ENCODE measurements at places on chromosomes 3 and 15. TPM values are rescaled to one million over a fixed set of nuclear protein-coding genes. Genes with fewer than 3 reads are reported as not detected.

- H3K27ac ChIP-seq = no peak overlapping the region
- no peaks in the 10 kb centered on the region for H3K27me3 ChIP-seq
- peaks cover 5% of the 10 kb centered on the region for H3K4me1 ChIP-seq
- no peaks in the 10 kb centered on the region for H3K36me3 ChIP-seq
Measured at GRCh38 chr3:46553154-46553553, 12.9 kb downstream of the LRRC2 start.

DNA sequence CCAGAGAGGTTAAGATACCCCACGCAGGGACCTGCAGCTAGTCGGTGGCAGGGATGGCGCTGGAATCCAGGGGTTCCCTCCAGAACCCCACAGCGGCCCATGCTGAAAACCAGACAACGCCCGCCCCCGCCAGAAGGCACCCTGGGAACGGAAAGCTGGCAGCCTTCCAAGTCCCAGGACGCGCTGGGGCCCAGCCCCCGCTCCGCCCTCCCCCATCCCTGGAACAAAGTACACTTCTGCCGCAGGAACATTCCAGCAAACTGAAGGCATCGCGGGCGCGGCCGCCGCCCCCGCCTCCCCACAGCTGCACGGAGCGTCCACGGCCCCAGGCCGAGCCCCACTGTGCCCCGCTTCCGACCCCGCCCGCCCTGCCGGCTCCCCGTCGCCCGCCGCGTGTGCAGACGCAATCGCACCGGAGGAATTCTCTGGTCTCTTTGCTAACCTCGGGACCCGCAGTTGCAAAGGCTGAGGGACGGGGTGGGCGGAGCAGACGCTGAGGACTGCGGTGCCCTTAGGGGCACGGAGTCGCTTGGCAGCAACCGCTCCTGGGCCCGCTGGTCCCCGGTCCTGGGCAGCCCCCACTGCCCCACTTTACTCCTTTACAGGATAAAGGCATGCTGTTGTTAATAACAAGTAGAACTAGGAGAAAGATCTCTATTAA, 44.8 kb upstream of the RNU6-1 start:
- no peaks in the 10 kb centered on the region for H3K27me3 ChIP-seq
- peak; percentile 26 for DNase-seq
- peak overlapping the region; percentile 28 for H3K4me3 ChIP-seq
- H3K36me3 ChIP-seq = no peaks in the 10 kb centered on the region
- H3K27ac ChIP-seq = no peak overlapping the region
- no peaks in the 10 kb centered on the region for H3K4me1 ChIP-seq

DNA sequence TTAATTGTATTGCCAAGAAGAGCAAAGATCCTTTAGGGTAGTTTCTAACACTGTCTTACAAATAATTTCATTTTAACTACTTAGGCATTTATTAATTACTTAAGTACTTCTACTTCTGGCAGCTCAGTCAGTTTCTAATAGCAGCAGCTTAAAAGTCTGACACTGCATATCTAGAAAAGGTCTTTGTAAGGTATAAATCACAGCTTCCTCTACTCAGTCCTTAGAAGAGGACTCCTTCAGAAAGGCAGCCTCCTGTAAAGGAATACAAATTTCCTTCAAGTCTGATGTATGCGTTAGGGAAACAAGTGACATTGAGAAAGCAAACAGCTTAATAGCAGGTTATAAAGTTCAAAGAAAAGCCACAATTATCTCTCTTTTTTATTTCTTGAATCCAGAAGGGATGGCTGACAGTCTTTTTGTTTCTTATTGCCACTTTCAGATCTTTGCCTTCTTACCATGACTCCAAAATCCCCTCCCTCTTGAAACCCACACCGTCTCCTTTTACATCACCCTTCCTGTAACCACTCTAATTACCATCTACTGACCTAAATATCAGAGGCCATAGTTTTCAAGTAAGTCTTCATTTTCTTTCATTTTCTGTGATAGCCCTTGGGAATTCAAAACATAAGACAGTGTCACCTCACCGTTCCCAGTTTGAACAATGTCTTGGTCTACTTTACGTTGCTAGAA, 109.5 kb downstream of the CGGBP1 start:
- H3K27me3 ChIP-seq = peaks cover 3% of the 10 kb centered on the region
- H3K4me3 ChIP-seq = no peak overlapping the region
- H3K36me3 ChIP-seq = no peaks in the 10 kb centered on the region
- no peak for DNase-seq
- no peak overlapping the region for H3K27ac ChIP-seq

DNA sequence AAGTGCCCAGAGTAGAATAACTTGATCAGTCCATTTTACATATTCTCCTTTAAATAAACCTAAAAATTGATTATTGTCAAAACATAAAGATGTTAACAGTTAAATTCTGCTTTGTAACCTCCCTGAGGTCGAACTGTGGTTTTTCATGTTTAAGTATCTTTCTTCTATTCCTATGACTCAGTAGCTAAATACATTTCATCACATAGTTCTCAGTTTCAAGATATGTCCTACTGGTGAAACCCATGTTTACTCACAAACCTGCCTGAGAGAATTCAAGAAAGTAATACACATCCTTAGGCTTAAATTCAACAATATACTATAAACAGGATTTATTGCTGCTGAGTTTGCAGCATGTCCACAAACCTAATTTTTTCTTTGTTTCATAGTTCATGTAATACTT, 692.9 kb downstream of the ZPLD1 start:
- H3K27me3 ChIP-seq = no peaks in the 10 kb centered on the region
- no peaks in the 10 kb centered on the region for H3K36me3 ChIP-seq
- H3K4me1 ChIP-seq = no peaks in the 10 kb centered on the region
- no peak overlapping the region for H3K27ac ChIP-seq
- DNase-seq = no peak
- H3K4me3 ChIP-seq = no peak overlapping the region

- DNase-seq = no peak
- no peaks in the 10 kb centered on the region for H3K4me1 ChIP-seq
- H3K4me3 ChIP-seq = no peak overlapping the region
- H3K27ac ChIP-seq = no peak overlapping the region
- no peaks in the 10 kb centered on the region for H3K27me3 ChIP-seq
Measured at GRCh38 chr15:39511916-39512260, 69.0 kb upstream of the THBS1 start.

- H3K36me3 ChIP-seq = no peaks in the 10 kb centered on the region
- H3K27ac ChIP-seq = peak overlapping the region; percentile 11
- peak overlapping the region; percentile 37 for H3K4me3 ChIP-seq
- DNase-seq = peak; percentile 65
Measured at GRCh38 chr3:46558184-46559043, 7.7 kb downstream of the LRRC2 start.

DNA sequence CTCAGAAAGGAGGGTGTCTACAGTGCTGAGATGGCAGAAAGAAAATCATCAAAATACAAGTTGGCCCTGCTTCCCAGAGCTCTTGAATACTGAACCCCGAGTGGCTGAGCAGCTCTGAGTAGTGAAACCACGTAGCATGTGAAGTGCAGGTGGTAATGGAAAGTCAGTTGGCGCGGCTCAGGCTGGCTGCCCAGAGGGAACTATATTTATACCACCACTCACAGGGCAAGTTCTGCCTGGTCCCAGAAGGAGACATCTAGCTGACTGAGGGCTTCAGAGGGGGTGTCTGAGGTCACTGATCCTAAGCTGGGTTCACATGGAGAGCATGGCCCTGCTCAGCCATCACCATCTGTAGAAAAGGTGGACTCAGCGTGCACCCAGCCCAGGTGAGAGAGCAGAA, 129.6 kb upstream of the AGBL1 start:
- no peak overlapping the region for H3K27ac ChIP-seq
- H3K36me3 ChIP-seq = no peaks in the 10 kb centered on the region
- H3K4me1 ChIP-seq = no peaks in the 10 kb centered on the region
- no peak overlapping the region for H3K4me3 ChIP-seq

DNA sequence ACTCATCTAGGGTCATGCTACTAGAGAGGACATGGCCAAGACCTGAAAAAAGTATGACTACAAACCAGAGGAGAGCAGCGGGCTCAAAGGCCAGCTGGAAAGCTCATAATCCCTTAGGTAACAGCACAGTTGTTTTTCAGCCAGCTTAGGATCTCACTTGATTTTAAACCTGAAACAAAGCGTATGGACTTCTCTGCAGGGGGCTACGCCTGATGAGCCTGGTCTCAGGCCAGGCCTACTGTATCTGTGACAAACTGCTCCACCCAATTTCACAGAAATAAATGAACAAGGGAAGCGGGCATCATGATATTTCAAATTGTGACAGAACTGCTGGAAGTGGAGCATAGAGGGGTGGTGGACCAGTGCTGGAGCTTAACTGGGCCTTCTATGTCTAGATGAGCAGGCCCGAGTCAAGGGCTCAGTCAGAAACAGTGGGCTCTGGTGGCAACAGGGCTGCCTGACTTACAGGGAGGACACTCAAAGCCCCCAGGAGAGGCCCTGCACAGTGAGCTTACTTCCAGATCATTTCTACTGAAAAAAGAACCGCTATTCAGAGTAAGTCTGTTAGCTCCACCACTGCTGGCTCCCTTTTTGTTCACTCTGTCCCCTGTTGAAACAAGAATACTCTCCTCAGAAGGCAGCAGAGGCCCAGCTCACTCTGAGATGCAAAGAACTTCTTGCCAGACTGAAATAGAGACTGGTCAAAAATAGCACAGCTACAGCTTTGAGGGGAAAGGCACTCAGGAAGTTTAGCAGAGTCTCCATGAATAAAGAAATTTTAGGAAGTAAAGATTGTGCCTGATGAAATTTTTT, 47.0 kb downstream of the LRIG1 start:
- H3K27me3 ChIP-seq = no peaks in the 10 kb centered on the region
- no peak overlapping the region for H3K4me3 ChIP-seq
- H3K27ac ChIP-seq = no peak overlapping the region
- H3K36me3 ChIP-seq = no peaks in the 10 kb centered on the region
- no peaks in the 10 kb centered on the region for H3K4me1 ChIP-seq

DNA sequence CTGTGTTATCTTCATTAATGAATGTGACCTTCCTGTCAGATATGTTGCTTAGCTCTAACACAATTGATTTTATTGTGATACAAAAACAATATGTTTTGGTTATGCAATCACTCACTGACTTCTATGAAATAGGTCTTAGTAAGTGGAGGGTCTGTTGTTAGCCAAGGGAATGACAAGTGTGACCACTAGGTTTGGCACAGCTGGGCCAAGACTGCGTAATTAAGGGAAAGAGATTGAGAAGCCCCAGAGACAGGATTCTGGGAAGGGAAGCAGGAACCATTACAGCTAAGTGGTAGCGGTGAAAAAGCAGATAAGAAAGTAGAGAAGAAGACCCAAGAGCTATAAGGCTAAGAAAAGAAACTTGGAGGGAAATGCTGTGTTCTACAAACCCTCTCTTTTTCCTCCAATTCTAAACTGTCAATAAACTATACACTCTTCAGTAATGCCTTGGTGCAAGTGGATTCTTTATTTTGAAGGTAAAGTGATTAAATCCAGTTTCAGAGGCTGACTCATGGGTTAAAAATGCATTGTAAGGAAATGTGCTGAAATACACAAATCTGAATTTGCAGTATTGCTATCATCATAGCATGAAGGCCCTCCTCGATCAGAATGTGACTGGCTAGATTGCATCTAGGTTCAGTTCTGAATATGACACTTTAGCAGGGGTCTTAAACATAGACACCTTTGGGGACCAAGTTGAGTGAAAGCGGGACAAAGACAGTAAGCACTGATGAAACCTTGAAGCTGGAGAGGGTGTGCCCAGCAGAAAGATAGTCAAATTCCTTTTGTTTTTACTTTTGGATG, 26.1 kb downstream of the KCNMB2 start:
- no peak for DNase-seq
- no peaks in the 10 kb centered on the region for H3K4me1 ChIP-seq
- no peak overlapping the region for H3K27ac ChIP-seq
- H3K4me3 ChIP-seq = no peak overlapping the region
- H3K36me3 ChIP-seq = no peaks in the 10 kb centered on the region

- DNase-seq = no peak
- H3K36me3 ChIP-seq = no peaks in the 10 kb centered on the region
- no peaks in the 10 kb centered on the region for H3K27me3 ChIP-seq
- no peak overlapping the region for H3K4me3 ChIP-seq
Measured at GRCh38 chr15:51270706-51271105, 67.7 kb downstream of the CYP19A1 start.

DNA sequence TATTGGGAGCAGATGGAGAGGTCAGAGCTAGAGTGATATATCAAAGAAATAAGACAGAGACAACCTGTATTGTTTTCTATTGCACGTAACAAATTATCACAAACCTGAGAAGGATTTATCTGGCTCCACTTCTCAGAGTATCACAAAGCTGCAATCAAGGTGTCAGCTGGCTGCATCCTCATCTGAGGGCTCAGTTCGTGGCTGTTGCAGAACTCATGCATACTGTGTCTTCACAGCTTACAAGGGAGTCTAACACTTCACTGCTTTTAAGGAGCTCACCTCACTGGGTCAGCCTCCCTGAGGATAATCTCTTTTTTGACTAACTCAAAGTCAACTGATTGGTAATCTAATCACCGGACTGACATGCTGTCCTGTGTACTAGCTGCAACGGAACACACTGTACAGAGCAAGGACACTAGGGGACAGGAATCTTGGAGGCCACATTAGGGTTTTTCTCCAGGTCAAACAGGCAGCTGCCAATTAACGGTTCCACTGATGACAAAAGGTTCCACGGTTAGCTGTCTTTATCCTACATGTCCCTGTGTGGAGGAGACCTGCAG, 1006.8 kb upstream of the SEMA6D start:
- no peaks in the 10 kb centered on the region for H3K36me3 ChIP-seq
- no peak overlapping the region for H3K27ac ChIP-seq
- no peaks in the 10 kb centered on the region for H3K4me1 ChIP-seq
- H3K27me3 ChIP-seq = no peaks in the 10 kb centered on the region
- no peak overlapping the region for H3K4me3 ChIP-seq

- H3K36me3 ChIP-seq = no peaks in the 10 kb centered on the region
- no peaks in the 10 kb centered on the region for H3K27me3 ChIP-seq
- no peak overlapping the region for H3K4me3 ChIP-seq
- DNase-seq = peak; percentile 36
- H3K27ac ChIP-seq = no peak overlapping the region
- H3K4me1 ChIP-seq = peaks cover 35% of the 10 kb centered on the region
Measured at GRCh38 chr3:42535981-42536784, 33.7 kb downstream of the VIPR1 start.

DNA sequence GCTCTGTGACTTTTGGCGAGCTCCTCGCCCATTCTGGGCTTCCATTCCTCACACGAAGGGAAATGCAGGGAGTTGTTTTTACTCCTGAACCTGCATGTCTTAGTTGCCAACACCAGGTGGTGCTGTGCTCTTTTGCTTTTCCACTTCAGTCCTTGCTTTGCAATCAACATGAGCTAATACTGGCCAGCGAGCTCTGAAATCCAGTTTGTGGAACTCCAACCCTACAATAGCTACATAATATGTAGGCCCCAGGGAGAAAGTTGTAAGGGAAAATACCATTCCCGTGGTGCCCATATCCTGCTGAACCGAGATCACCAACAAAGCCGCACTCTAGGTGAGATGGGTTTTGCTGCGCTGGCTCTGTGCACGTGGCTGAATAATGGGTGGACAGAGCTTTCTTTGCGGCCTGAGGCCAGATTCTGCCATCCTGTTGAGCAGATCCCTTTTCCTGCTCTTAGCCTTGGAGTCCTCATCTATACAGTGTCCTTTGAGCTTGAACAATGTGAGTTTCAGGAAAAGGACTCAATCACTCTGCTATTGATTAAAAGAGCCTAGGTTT, 25.0 kb downstream of the LSM3 start:
- no peak for DNase-seq
- H3K27me3 ChIP-seq = no peaks in the 10 kb centered on the region
- H3K27ac ChIP-seq = no peak overlapping the region
- H3K36me3 ChIP-seq = no peaks in the 10 kb centered on the region
- H3K4me1 ChIP-seq = no peaks in the 10 kb centered on the region

- H3K4me3 ChIP-seq = no peak overlapping the region
- no peaks in the 10 kb centered on the region for H3K27me3 ChIP-seq
- H3K36me3 ChIP-seq = peaks cover 60% of the 10 kb centered on the region
- no peaks in the 10 kb centered on the region for H3K4me1 ChIP-seq
- no peak for DNase-seq
Measured at GRCh38 chr3:155919728-155920127, 49.3 kb downstream of the GMPS start.

The ACTC1 gene
- not detected for total RNA-seq

The KIF23 gene
- 0.32 TPM for total RNA-seq

The ARPIN gene
- total RNA-seq = not detected

The ZNF80 gene
- 0.33 TPM for total RNA-seq

The ELP6 gene
- 25.3 TPM for total RNA-seq

The FBXL2 gene
- total RNA-seq = not detected

The EHHADH gene
- 1.3 TPM for total RNA-seq
